ENCODE measurements at places on chromosomes 6 and 20.

DNA sequence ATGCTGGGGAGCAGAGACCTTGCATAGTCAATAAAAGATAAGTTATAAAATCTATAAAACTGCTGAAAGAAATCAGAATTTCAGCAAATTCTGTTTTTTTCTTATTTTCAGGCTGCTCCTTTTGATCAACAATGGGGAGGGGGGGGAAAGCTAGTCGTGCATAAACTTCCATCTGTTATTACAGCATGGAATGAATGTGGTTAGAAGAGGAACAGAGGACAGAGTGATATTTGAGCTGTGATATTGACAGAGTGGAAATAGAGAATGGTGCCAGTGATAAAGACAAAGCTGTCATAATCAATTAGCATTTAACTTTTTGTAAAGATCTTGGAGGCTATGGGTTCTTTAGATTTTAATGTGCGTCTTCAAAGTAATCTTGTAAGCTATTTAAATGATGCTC lies 43.4 kb upstream of the QKI start:
- no peak for DNase-seq

GRCh38 chr6:155380666-155381332 lies 66.5 kb upstream of the TFB1M start:
- DNase-seq: no peak

- DNase-seq: no peak
Measured at GRCh38 chr6:24614043-24614420, 32.0 kb downstream of the KIAA0319 start.

DNA sequence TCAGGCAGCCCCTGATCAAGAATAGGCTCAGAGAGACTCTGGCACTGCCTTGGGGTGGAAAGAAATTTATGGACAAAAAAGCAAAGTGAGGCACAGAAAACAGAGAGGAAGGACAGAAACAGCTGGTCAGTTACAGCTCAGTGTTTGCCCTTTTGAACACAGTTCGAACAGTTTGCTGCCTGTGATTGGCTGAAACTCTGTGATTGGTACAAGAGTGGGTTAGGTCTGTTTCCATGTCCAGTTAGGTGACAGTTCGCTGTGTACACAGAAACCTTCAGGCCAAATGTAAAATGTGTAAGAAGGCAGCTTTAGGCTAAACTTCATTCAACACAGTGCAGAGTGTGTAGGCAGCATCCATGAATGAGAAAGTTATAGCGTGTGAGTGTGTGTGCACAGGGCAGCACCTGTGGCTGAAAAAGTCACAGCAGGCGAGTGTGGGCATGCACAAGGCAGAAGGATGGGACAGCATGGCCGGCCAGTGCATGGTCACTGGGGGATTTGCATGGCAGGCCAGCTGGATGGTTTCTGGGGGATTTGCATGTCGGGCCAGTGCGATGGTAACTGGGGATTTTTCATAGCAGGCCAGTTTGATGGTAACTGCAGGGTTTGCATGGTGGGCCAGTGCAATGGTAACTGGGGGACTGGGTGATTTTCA lies 75.4 kb upstream of the FRMD1 start:
- no peak for DNase-seq
